Stimulated activated effector memory CD8-positive, alpha-beta T cell treated with anti-CD3 and anti-CD28 coated beads, Interleukin-12 subunit alpha, Interleukin-12 subunit beta, amount 100 ng/mL, for 72 hours (primary cell): ENCODE measurements at places on chromosomes 4 and X.

DNA sequence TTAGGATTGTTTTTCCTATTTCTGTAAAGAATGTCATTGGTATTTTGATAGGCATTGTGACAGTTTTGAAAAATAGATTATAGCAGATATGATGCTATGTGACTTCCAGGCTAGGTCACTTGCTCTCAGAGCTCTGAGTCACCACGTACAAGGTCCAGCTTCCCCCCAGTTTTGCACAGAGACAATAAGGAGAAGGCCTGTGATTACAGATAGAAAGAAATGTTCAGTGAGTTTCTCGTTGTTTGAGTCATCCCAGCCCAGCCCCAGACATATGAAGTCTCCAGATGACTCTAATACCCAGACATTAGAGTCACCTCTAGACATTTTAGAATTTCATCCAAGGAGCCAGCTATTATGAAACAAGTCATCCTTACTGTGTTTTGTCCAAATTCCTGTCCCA, 57.2 kb downstream of the MFAP3L start:
- no peak for DNase-seq

DNA sequence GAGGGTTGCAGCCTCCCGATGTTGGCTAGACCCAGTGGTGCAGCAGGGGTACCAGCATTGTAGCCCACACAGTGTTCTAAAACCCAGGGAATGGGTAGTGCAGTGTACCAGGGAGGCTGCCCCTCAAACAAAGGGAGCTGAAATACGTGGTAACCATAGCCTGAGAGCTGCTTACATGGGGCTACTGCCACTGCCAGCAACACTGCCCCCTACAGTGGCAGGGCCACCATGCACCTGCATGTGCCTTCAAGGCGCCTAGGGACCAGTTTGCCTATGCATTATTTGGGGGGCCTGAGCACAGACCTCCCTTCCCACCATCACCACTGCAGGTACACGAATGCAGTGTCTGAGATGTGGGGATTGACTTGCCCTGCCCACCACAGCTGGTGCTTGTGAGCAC, 21.0 kb upstream of the BMP15 start:
- DNase-seq, result no peak

DNA sequence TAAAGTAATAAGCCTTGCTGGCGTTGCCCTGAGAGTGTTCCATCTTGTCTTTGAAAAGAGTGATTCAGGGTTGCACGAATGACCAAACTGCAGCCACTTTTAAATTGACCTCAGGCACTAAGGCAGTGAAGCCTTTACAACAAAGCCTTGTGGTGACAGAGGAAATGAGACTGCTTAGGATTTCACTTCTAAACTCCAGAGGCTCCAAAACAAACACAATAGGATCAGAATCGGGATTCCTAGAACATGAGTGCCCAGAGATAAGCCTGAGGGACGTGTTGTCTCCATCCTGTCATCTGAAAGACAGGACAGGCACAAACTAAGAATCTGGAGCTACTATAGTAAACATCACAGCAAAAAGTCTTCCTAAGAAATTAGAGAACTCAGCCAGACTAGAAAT, 405.2 kb downstream of the PPARGC1A start:
- no peak for DNase-seq

DNA sequence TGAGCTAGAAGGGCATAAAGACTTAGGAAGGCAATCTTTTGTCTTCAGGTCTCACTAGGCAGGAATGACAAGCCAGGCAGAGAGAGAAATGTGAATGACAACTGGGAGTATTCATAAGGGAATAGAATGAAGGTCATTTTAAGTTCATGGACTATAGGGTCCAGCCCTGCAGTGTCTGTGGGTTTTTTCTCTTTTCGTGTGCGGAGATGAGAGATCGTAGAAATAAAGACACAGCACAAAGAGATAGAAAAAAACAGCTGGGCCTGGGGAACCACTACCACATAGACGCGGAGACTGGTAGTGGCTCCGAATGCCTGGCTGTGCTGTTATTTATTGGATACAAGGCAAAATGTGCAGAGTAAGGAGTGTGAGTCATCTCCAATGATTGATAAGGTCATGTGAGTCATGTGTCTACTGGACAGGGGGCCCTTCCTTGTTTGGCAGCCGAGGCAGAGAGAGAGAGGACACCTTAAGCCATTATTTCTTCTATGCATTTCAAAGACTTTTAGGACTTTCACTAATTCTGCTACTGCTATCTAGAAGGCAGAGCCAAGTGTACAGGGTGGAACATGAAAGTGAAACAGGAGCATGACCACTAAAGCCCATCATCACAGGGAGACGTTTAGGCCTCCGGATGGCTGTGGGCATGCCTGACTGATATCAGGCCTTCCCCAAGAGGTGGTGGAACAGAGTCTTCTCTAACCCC, 921.8 kb upstream of the PCDH10 start:
- no peak for DNase-seq

DNA sequence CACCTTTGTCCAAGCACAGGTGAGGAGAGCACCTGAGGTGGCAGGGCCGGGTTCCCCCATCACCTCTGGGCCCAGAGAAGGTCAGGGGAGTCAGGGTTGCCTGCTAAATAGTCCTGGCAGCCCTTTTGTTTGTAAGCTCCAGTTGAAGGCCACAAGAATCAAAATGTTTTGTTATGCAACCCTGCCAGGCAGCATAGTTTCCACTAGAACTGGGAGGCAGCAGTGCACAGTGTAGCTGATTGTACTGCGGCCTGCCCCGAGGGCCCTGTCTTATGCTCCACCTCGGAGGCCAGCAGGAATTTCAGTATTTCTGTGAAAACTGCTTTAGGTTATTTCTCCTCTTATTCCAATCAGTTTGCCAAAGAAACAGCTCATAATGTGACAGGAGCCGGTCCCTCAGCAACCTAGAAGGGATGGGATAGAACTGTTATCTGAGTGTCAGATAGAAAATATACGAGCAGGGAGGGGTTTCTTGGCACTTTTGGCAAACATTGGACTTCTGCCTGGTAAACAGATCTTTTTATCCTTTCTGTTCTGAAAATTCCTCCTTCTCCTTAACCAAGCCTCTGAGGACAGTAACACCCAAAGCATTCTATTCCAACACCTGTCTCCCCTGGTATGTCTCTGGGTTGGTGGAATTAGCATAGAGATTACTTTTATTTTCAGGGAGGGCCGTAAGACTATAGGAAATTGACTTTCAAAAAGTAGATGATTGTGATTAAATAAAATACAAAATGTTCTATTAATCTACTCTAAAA, 93.6 kb downstream of the LNX1 start:
- no peak for DNase-seq

DNA sequence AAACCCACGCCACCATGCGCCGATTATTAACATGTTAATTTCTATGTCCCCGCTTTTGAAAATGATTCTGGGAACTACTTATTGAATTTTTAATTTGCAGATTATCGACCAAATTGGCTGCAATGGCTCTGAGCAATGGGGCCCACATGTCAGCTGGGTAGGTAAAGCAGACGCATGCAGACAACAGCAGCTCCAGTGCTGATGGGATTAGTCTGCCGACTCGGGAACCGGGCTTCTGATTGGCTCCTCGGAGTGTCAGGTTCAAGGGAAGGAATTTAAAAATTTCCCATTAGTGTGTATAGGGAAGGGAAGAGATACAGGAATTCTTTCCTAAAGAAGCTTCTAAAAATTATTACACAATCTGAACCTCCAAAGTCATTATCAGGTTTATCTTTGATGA, 77.4 kb upstream of the PPARGC1A start:
- DNase-seq, result no peak

DNA sequence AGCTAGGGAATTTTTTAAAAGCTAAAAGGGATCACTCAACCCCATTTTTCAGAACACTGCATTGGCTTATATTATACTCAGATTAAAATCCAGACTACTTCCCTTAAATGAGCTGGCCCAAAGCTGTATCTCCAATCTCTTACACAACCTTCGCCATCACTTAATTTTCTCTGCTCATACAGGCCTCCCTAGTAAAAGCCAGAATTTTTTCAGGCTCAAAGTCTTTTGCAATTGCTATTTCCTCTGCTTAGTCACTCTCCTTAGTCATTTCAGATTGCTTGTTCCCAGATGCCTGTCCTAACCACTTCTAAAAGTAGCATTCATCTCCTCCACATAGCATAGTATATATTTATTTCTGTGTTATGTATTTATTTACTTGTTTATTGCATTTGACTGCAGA, 1587.9 kb upstream of the ADGRL3 start:
- no peak for DNase-seq

- no peak for DNase-seq
Measured at GRCh38 chr4:5824635-5825034, 68.3 kb downstream of the CRMP1 start.

- no peak for DNase-seq
Measured at GRCh38 chrX:154727418-154727817, 23.5 kb downstream of the GAB3 start.

DNA sequence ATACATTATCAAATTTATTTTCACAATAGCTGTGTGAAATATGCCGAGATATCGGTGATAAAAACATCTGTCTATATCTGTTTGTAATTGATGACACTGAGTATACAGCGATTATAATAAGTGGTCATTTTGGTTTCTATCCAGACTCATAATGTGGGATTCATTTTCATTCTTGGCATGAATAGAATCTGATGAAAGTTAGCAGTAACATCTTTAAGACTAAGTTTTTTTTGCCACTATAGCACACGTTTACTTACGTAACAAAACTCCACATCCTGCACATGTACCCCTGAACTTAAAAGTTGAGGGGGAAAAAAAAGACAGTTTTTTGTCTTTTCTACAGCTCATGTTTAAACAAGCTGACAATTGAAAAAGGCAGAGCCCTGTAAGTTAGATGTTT, 86.4 kb downstream of the PPA2 start:
- DNase-seq, result no peak

DNA sequence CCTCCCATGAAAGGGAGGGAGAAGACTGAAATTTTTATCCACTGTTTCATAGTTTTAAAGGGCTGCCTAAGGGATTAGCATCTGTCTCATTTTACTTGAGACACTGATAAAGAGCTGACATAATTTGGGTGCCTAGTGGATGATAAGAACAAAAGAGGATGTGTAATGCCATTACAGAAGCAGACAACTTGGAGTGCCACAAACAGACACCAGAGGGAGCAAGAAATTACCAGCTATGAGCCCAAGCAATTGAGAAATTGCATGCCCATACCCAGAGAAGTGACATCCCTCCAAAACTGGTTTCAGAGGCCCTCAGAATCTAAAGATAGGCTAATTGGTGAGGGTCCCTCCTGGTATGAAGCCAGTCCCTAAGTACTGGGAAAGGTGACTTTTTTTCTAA, 38.5 kb upstream of the POU3F4 start:
- no peak for DNase-seq

- no peak for DNase-seq
Measured at GRCh38 chrX:129798888-129799287, 19.1 kb downstream of the SASH3 start.

DNA sequence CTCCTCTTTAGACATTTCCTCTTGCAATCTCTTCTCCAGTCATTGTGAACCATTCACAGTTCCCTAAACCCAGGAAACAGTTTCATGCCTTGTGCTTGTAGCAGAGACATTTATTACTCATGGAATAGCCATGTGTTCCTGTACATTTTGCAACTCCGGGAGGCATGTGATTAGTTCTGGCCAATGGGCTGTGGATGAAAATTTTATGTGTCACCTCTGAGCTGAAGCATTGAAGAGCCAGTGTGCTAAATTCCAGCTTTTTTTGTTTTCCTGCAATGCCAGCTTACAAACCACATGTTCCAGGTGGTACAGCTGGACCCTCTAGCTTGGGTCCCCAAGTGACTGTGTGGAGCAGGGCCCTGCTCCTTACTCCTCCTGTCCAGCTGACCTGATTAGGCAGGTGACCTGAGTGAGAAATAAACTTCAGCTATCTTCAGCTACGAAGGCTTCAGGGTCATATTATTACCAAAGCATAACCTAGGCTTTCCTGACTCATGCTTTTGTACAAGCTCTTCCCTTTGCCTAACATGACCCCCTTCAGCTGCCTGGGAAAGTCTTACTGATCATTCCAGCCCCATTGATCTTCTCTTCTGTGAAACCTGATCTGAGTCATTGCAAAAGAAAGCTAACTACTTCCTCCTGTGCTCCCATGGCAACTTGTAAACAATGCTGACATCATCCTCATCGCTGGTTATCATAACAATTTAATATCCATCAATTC, 200.4 kb downstream of the PTTG2 start:
- peak; percentile 67 for DNase-seq

DNA sequence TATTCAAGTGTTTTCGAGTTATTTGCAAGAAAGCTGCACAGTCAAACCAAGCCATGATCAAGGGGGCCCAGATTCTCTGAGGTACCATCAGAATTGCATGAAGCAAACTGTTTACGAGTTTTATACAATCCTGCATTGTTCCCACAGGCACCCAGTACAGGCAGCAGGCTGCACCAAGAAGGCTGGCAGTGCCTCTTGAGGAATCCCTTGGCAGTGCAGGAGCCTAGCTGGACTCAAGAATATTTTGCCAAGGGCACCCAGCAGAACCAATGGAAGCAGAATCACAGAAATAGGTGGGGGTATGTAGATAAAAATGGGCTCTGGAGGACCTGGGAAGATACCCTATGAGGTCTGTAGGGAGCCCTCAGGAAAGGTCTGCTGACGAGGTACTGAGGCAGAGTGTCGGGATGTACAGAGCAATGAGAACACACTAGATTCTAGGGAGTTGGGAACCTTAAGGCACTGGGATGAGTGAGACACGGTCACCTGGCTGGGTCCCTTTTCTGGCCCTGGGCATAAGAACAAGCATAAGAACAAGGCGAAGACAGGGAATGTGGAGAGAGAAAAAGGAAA, 2.5 kb upstream of the PLP1 start:
- DNase-seq, result no peak

- DNase-seq, result no peak
Measured at GRCh38 chrX:105646592-105647372, 175.6 kb upstream of the NRK start.

DNA sequence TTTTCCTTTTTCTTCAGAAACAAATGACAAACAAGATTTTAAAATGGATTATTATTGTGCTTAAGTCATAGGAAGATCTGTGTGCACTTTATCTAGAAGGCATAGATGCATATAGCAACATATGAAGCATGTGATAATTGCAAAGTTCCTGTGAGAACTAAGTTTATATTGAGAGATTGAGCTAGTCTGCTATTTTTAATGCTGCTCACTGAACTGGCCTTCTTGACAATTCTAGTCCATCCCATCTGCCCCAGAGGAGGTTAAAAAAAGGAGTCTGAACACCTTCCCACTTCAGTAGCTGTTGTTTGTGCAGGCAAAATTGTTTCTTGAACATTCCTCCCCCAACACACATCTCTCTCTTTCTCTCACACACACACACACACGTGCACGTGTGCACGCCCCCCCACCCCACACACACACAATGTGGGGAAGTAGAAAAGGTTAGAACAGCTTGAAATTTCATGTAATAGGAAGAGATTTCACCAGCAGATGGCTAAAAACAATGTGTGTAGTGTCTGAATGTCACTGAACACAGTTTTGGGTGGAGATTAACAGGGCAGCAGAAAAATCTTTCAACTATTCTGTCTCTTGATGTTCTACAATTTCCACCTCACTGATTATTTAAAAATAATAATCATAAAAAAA, 108.0 kb downstream of the GPM6A start:
- no peak for DNase-seq

- DNase-seq, result no peak
Measured at GRCh38 chr4:128980816-128981326, 112.5 kb downstream of the SCLT1 start.

GRCh38 chrX:77442728-77443127, 4.5 kb upstream of the FGF16 start:
- no peak for DNase-seq
